ENCODE measurements at places on chromosomes 2 and 18.

DNA sequence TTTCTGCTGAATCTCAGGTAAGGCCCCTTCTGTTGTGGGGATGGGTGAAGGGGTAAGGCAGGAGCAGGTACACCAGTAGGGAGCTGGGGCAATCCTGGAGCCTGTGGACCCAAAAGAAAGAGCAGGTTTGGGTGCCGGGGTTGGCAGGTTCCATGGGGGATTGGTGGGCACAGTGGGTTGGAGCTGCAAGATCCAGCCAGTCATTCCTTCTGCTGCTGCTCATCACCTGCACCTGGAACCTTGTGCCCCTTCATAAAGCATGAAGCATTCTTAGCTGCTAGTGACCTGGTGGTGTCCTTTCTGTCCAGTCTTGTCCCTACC is 24.9 kb downstream of the FHOD3 start:
- no peak for DNase-seq

DNA sequence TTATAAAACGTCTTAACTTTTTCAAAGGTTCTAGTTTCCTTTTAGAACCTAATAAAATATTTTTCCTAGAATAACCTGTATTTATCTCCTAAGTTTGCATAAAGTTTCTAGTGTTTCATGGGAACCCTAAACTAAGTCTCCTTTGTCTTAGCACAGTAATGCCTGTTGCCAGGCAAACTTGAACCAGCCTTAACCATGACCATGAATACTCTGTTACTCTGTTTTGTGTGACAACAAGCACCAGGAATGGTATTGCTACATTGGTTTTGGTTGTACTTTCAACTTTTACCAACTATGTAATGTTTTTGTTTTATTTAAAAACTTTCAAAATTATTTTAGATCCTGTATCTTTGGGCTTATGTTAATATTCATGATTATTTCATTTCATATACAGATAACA is 137.6 kb downstream of the CERS6 start:
- DNase-seq = no peak

- DNase-seq = no peak
These were observed 224.1 kb upstream of the CCDC150 start for GRCh38 chr2:196415384-196415783.

DNA sequence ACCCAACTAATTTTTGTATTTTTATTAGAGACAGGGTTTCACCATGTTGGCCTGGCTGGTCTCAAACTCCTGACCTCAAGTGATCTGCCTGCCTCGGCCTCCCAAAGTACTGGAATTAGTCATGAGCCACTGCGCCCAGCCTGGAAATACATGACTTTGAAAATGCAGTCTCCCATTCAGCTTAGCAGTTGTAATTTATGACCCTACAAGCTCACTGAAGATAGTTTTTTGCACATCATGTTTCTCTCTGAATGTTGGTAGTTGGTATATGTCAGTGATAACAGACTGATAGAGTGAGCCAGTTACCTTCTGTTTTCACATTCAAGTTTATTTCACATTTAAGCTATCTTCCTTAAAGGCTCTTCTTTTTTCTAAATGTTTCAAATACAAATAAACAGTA is 7.1 kb downstream of the WDR7 start:
- no peak for DNase-seq

- no peak for DNase-seq
These were observed 533.4 kb downstream of the NYAP2 start for GRCh38 chr2:225932811-225933413.

GRCh38 chr18:34339155-34339554 is 114.4 kb upstream of the NOL4 start:
- no peak for DNase-seq

- DNase-seq = no peak
These were observed 110.0 kb upstream of the KLF7 start for GRCh38 chr2:207275779-207276178.

GRCh38 chr2:37917281-37918228 is 7.5 kb upstream of the RMDN2 start:
- DNase-seq = no peak

DNA sequence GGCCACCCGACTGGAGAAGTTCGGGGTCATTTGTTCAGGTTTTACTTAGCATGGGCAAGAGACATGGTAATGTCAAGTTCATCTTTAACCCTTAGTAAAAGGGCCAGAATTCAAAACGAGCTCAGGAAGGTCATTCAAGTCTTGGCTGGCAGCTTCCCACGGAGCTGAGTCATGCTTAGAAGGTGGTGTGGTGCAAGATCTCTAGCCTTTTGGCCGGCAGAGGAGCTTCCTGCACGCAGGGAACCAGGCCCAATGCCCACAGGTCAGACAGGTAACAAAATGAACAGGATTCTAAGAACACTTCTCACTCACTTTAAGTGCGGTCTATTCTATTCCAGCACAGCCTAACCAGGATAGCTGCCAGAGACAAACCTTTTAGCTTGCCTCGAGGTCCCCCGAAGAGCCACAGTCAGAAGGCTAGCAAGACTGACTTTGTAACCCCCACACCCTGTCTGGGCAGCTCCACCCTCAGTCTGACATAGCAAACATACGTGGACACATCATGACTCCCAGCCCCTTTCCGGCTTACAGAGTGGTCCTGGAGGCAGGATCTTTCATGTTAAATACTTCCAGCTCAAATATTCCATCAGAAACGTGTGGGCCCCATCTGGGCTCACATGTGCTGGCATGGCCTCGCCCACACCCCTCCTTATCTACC is 292.7 kb downstream of the BCL11A start:
- no peak for DNase-seq

DNA sequence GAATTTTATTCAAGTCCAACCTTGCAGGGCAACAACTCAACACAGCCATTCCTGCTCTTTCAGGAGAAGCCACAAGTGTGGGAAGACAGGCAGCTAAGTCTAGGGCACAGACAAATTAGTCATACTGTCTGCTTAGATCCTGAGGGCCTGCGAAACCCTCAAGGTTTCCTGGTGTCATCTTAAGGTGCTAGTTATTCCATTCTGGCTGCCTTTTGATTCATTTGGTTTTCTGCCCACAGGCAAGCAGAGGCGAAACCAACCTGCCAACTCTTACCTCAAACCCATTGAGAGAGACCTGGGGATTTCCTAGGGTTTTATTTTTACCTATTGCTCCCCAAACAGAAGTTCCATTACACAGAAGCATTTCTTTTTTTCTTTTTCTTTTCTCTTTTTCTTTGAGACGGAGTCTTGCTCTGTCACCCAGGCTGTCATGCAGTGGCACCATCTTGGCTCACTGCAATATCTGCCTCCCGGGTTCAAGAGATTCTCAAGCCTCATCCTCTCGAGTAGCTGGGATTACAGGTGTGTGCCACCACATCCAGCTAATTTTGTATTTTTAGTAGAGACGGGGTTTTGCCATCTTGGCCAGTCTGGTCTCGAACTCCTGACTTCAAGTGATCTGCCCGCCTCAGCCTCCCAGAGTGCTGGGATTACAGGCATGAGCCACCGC is 23.7 kb upstream of the SCYGR1 start:
- DNase-seq = peak; percentile 75

DNA sequence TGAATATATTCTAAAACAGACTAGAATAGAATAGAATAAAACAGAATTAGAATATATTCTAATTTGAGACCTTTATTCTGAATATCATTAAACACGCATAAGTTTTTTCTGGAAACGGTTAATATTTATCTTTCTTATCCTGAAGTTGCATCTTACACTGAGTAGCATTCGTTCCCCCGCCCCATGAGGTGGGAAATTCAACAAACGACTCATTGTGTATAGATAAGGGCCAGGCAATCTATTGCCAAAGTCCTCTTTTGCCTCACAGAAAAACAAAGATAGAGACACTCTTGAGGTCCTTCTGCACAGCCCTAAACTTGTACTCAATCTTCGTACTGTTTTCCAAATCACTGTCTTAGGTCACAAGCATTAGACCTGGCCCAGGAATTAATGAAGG is 98.1 kb downstream of the COL6A3 start:
- DNase-seq = no peak

- DNase-seq = no peak
These were observed 18.8 kb downstream of the YPEL5 start for GRCh38 chr2:30165617-30166016.

- no peak for DNase-seq
These were observed 210.6 kb downstream of the IRS1 start for GRCh38 chr2:226589043-226589442.

- no peak for DNase-seq
These were observed 483.8 kb downstream of the TDRD15 start for GRCh38 chr2:21607572-21607971.

DNA sequence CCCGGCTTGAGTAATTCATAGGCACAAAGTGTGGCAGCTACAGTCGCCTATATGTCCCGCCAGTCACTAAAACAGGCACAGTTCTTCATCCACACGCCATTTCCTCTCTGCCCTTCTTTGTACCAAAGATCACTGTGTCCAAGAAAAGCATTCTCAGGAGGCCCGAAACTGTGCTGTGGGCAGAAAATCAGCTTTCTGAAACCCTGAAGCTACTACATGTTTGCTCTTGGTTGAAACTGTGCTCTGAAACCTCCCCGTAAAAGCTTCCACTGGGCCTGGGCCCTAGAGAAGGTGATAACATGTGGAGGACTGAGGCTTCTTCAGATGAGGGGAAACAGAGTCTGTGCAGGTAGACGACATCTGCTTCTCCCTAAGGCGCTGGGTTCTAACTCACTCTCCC is 75.6 kb upstream of the ID2 start:
- no peak for DNase-seq

- no peak for DNase-seq
These were observed 63.8 kb downstream of the GALNT13 start for GRCh38 chr2:153935511-153935910.

DNA sequence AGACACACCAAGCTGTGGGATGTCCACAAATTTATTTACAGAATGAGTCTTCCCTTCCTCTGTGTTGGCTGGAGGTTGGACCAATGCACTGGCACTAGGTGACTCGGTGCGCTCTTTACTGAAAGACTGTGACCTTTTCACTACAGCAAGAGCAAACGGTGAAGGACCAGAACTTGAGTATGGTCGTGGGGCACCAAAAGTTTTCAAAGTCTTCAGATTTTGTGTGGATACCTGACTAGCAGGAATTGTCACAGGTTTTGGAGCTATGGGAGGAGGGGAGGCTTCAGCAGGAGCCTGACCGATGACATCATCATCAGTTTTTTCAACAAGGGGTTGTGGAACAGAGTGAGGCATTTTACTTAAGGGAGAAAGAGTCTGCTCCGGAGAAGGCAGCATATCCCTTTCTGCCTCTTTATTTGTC is 73.0 kb upstream of the GRB14 start:
- DNase-seq = no peak

- no peak for DNase-seq
These were observed 751.2 kb upstream of the NRXN1 start for GRCh38 chr2:51782921-51783765.

DNA sequence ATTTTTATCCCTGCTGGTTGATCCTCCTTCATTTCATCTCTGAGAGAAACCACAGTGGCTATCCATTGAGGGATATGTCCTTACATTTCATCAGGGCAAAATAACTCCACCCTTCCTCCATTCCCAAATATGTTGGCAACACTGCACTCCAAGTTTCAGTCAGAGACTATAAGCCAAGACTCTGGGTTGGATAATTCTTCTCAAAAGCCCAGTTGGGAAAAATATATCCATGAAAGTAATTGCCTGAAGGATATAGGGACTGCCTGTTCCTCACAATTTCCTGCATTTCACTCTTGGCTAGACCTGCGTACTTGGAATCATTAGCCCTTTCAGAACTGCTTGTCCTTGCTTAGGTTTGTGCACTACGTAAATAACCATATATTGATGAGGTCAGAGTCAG is 27.9 kb upstream of the EPB41L3 start:
- DNase-seq = no peak

DNA sequence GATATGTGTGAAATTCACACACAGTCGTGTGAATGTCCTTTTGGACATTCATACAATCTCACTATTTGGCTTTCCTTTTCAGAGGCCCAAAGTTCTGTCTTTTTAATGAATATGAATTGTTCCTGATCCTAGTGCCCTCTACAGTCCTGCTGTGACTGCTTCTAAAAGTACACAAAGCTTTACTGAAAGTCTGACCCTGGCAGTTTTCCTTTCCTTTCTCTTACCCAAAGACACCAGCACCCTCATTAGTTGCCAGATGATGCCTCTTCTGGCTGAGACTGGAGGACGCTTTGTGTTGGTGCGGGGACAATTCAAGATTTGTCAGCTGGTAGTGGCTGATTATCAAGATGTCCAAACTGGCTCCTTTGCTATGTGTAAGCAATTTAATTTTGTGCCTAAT is 81.8 kb upstream of the CDCA7 start:
- DNase-seq = no peak

GRCh38 chr2:158914731-158915130 is 53.7 kb upstream of the TANC1 start:
- DNase-seq = no peak

- DNase-seq = no peak
These were observed 289.3 kb upstream of the CDH2 start for GRCh38 chr18:28466204-28466603.

- no peak for DNase-seq
These were observed 101.7 kb downstream of the ZFP36L2 start for GRCh38 chr2:43124687-43125057.

GRCh38 chr2:86592547-86593230 is 29.4 kb upstream of the CHMP3 start:
- DNase-seq = no peak

GRCh38 chr2:2142345-2142744 is 188.7 kb downstream of the MYT1L start:
- no peak for DNase-seq

GRCh38 chr2:39127973-39128372 is 7.1 kb upstream of the SOS1 start:
- DNase-seq = peak; percentile 35

DNA sequence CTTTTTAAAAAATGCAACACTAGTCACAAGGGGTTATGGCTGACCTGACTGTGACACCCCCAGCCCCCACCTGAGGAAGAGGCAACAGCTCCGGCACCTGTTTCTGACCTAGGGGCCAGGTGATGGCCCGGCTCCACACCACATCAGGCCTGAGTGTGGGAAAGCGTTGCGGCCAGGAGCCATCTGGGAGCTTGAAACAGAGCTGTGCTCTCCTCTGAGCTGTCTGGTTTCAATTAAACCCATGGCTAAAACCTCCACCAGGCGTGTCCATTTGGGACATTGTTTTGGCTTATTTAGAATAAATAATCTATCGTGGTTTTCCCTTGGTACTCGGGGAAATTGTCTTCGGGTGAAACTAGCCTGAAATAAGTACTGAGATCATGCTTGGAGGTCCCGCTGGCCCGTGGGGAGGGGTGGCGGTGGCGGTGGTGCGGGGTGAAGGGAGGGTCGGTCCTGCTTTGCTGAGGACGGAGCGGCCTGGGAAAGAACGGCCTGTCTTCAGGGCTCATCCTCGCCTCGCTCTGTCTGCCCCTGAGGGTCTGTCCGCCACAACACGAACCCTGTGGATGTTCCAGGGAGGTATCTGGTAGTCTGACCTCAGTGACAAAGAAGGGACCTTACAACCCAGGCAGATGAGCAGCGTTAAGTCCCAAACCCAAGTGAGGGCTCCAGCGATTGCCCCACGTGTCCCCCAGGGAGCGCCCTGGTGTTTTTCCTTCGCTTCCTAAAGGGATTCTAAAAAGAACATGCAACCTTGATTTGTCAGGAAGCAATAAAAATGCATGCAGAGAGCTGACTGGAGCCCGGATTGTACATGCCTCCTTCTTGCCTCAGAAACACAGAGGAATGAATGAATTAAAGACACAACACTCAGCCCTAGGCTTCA is 58.7 kb downstream of the IL1RL2 start:
- DNase-seq = no peak

Data from activated CD4-positive, alpha-beta T cell treated with anti-CD3 and anti-CD28 coated beads, Interleukin-2, amount 50 U/mL, for 24 hours (primary cell).